ENCODE measurements at places on chromosomes 16 and 17.

DNA sequence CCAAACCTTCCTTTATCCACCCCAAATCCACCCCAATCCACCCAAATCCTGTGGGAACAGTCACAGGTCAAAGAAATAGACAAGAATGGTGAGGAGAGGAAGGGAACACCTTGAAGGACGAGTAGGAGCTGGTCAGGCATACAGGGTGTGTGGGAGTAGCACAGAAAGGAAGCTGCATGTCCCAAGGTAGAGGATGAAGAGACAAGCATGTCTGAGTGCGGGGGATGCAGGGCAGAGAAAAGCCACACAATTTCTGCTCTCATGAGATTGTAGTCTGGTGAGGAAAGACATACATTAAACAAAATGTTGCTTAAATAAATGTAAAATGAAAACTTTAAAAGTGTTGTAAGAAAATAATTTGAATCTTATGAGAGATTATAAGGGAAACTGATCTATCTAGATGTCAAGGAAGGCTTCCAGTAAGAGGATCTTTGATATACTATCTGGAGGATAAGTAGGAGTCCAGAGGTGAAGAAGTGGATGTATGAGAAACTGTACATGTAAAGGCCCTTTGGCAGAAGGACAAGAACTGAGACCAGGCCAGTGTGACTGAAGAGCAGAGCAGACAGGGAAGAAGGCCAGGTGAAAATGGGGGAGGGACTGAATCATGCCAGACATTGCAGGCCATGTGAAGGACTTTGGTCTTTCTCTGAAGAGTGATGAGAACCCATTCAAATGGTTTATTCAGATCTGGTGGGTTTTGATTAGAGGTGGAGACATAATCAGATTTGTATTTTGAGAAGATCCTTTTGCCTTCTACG, 18.6 kb downstream of the TMEM98 start:
- DNase-seq = no peak

GRCh38 chr16:30382111-30382881, at the start of gene SEPTIN1:
Gene SEPTIN1, minus strand, starts transcription at chr16:30382561. Its CDS starts 19 bp downstream, at chr16:30382542.
- DNase-seq = peak; percentile 83

- DNase-seq = no peak
Measured at GRCh38 chr17:43814714-43815113, 18.2 kb downstream of the MPP3 start.

DNA sequence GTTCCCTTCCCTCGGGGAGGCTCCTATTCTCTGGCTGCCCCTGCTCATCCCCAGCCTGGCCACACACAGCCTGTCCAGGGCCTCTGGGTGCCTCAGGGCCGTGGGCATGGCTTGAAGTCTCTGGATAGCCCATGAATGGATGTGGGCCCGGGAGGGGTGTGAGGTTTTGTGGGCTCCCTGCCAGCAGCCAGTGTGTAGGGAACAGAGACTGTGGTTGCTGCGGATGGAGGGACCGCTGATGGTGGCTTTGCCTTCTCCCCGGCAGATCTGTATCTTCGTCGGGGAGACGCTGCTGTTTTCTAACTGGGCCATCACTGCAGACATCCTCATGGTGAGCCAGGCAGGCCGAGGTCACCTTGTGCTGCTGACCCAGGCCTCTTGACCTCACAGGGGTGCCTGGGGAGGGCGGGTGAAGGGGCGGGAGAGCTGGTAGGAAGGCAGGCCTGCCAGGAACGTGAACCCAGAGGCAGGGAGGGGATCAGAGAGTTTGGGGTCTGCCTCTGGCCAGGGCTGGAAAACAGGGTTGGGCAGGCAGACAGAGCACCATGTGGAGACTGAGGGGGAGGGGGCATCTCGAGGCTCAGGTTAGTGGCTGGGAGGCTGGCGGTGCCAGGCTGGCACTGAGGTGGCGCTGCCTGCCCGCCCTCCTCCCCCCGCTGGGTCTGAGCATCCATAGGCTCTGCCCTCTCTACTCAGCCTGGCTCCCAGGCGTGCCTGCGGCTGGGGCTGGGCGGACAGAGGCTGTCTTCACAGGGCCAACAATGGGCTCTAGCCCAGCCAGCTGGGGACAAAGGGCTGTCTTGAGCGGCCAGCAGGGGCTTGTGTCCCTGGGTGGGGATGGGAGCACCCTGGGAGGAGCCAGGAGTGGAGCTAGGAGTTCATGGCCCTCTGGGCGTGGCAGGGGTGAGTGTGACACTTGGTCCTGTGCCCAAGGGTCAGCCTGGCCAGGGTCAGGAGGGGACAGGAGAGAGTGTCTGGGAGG, 21.4 kb downstream of the MYBBP1A start:
- DNase-seq = no peak

DNA sequence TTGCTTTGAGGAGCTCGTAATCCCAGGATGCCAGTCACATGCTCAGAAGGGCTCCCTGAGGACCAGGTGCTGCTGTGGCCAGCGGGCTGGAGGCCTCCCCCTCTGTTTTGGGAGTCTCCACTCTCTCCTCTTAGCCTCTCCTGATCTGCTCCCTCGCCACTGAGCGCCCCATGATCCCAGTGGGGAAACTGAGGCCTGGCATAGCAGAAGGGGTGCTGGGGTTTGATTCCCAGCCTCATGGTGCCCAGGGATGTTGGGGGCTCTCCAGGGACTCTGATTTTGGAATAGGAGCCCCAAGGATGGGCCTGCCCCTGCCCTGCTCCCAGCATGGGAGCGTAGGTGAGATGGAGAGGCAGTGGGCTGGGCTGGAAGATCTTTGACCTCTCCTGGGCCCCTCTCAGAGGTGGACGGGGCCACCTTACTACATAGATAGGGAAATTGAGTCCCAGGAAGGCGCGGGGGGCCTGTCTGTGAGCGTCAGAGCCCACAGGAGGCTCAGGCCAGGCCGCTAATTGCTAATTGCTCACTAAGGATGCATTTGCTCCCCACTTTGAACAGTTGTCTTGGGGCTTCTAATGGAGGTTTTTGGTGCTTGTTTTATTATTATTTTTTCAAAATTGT, 525 bp upstream of the ADCY7 start:
- no peak for DNase-seq

GRCh38 chr16:4517812-4518680, 20.5 kb downstream of the CDIP1 start:
- no peak for DNase-seq

- DNase-seq = peak; percentile 70
Measured at GRCh38 chr16:23948949-23949411, 113.2 kb downstream of the PRKCB start.

GRCh38 chr17:82939621-82940135, 99.9 kb upstream of the ZNF750 start:
- no peak for DNase-seq

DNA sequence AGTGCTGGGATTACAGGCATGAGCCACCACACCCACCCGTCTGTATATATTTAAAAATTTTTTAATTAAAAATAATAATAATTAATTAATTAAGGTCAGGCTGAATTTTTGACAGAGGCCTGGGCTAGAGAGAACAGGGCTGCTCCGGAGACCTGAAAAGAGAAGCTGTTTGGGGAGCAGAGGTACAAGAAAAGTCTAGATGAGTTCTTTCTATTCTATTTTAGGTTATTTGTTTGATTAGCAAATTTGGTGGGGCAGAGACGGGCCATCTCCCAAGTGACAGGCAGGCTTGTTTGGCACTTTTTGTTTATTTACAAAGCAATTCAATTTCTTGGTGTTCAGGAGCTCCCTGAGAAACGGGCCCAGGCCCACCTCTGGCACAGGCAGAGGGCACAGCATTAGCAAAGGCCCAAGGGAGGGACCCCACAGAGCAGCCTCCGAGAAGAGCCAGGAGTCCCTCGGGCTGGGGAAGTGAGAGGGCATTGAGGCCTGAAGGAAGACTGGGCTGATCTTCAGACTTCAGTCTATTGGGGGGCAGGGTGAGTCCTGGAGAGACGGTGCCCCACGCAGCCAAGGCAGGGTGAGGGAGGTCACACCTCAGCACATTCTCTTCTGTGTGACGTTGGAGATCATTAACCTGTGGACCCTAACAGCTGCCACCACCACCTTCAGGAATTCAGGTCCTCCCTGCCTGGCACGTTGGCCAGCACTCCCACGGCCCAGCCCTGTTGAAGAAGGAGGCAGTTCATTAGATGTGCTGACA, 10.8 kb upstream of the RIPOR1 start:
- no peak for DNase-seq

DNA sequence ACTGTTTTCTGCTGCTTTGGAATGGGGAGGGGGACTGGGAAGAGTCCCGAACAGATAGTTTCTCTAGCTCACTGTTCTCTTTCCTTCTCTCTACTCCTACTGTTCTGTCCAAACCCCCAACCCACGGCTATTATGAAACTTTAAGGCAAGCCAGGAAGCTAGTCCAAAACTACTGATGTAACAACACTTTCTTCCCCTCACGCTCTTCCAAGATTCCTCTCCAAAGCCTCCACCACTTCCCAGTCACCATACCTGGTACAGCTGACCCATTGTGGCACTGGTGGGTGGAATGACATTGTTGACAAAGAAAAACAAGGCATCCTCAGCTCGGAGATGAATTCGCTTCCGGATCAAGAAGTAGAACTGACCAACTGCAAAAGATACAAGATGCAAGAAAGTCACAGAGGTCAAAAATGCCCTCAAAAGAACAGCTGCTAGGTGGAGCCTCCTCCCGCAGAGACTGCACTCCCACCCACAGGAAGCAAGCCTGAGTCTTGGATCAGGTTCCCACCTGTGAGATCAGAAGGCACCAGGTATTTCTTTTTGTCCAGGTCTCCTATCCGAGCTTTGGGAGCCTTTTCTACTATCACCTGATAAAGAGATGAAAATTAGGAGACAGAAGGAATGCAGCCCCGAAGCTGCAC, 1.0 kb downstream of the GABARAP start:
- no peak for DNase-seq

DNA sequence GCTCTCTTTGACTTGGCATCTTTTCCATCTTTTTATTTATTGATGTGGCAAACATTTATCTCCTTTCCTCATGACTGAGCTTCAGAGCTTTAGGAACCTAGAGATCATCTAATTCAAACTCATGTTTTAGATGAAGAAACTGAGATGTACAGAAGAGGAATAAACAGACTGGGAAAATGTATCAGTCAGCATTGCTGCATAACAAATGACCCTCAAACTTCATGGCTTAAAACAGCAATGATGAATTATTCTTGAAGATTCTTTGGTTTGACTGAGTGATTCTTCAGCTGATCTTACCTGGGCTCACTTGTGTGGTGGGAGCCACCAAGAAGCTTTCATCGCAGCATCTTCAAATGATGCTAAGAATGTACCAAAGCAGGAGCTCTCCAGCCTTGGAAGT, 44.0 kb upstream of the IRF8 start:
- no peak for DNase-seq

DNA sequence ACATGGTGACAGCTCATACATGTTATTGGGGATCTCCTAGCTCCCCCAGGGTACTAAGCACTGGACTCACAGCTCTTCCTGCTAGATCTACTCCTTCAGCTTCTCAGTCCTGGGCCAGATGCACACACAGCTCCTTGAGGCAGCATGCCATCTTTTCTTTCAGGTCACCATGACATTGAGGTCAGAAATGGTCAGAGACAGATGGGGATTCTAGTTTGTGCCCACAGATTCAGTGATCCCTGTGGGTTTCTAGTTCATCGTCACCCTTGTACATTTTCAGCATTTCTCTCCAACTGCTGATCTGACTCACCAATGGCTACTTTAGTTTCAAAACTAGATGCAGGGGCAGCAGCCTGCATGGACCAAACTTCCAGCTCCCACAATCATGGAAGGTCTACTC, 560.7 kb upstream of the PSMD7 start:
- DNase-seq = no peak

DNA sequence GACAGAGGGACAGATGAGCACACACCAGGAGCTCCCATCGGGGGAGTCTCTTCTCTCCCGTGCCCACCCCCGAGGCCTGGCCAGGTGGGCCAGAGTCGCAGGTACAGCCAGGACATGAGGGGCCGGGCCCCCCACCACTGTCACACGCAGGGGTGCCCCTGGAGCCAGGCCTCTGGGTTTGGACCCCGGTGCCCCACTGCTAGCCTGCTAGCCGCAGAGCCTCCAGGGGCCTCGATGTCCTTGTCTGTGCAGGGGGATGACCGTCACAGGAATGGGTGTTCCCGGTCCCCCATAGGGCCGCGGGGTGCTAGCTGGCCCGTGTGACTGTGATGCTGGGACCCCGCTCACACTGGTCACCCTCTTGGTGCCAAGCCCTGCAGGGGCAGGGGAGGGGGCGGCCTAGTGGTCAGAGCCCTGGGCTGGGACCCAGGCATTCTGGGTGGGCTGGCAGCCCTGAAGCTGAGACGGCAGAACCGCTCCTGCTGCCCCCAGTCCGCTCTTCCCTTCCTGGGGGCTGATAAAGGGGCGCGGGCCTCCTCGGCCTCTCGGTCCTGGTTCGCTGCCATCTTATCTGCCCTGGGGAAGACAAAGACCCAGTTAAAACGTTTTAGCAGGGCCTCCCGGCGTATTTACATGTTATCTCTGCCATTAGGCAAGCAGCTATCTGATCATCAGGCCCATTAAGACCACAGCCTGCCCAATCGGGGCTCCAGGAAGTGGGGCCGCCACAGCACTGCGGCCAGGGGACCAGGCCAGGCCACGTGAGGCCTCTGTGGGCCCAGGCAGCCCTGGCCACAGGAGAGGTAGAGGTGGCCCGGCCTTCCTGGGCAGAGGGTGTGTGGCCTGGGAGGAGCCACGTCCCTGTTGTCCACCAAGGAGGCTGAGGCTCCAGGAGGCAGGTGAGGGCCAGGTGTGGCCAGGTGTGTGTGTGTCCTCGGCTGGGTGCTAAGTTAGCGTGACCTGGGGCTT, 57.2 kb upstream of the ZC3H18 start:
- DNase-seq = no peak

DNA sequence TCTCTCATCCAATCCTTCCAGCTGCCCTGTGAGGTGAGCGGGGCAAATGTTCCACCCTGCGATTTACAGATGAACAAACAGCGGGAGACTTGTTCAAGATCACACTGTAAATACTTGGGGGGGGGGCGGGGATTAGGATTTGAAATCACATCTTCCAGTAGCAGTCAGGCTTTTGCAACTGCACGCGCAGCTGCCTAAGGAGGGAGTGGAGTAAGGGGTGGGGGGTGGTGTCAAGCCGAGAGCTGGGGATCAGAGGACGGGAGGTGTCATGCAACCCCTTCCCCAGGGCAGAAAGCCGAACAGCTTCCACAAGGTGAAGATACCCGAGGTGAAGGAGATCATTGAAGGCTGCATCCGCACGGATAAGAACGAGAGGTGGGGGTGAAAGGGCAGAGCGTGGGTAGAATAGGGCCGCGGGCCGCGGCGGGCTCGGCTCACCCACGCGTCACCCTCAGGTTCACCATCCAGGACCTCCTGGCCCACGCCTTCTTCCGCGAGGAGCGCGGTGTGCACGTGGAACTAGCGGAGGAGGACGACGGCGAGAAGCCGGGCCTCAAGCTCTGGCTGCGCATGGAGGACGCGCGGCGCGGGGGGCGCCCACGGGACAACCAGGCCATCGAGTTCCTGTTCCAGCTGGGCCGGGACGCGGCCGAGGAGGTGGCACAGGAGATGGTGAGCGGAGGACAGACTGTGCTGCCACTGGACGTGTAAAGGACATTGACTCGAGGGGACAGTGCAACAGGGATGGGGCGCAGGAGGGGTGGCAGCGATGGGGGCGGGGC, 4.6 kb downstream of the WNK4 start:
- DNase-seq = no peak

DNA sequence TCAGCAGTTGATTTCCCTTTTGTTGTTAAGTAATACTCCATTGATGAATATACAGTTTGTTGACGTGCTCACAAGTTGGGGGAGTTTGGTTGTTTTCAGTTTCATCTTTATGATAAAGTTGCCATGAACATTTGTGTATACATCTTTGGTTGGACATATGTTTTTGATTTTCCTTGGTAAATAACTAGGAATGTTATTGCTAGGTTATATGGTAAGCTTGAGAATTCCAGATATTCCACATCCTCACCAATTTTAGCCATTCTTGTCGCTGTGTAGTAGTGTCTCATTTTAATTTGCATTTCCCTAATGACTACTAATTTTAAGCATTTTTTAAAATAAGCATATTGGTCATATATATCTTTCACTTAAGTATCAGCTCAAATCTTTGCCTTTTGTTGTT, 55.0 kb upstream of the RASL10B start:
- no peak for DNase-seq
